ENCODE measurements at places on chromosomes 7 and 10.
A peak's percentile ranks its signal among the peaks of the same experiment; 100 is the strongest.

DNA sequence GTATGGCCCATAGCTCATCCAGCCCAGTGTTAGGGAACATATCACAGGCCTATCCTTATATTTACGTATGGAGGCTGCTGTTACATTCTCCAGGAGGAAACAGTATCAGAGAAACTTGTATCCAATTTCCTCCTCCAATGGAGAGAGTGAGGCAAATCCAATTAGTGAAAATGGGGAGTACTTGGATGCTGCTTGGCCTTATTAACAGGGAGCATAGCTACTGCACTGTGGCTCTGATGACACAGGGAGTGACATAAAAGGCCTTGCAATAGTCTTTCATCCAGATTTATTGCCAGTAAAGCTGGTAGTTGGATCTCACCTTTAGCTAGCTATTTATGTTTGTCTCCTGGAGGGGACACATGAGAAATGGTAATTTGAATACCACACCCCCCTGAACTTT lies 313.2 kb upstream of the MTPN start:
- peak; percentile 37 for DNase-seq

DNA sequence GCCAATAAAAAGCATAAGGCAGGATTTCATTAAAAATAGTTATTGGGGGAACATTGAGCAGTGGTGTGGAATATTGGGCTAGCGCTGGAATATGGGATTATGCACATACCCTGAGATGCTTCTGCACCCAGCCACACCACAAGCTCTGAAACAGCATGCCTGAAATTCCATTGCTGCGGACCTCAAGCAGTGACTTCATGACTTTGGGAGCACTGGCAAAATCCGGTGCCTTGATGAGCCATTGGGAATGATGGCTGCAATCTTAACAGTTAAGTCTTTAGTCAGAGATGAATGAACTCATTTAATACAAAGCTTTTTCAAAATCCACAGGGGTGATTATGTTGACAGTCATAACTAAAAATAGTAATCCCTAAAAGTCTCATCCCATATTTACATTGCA lies 274.7 kb upstream of the MTPN start:
- DNase-seq = no peak

- DNase-seq = no peak
Measured at GRCh38 chr10:71805776-71806703, 32.7 kb upstream of the VSIR start.

- DNase-seq = peak; percentile 83
Measured at GRCh38 chr10:77837248-77837924, 89.2 kb downstream of the DLG5 start.

- no peak for DNase-seq
Measured at GRCh38 chr10:128901236-128901635, 565.8 kb upstream of the MGMT start.

All from A673 (cell line).